ENCODE measurements at places on chromosomes 2 and 18.

GRCh38 chr18:63079114-63079513 is 240.5 kb downstream of the BCL2 start:
- DNase-seq, result no peak

- no peak for DNase-seq
These were observed 85.8 kb upstream of the FAM237A start for GRCh38 chr2:206556357-206556949.

DNA sequence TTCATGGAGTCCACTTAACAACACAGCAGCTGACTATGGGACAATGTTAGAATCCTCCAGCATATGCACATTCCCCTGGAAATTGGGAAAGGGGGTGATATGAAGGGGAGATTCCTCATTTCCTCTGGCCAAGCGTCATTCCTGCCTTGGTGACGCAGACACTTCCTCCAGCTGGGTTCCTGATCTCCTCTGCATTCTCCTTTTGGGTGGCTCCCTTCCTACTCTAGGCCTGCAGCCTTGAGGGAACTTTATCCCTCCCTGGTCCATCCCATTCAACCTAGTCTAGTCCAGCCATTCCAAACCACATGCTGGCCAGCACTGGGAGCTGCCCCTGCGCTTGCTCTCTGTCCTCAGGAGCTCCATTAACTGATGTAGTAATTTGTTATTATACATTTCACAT is 216.8 kb downstream of the VAPA start:
- DNase-seq, result no peak

DNA sequence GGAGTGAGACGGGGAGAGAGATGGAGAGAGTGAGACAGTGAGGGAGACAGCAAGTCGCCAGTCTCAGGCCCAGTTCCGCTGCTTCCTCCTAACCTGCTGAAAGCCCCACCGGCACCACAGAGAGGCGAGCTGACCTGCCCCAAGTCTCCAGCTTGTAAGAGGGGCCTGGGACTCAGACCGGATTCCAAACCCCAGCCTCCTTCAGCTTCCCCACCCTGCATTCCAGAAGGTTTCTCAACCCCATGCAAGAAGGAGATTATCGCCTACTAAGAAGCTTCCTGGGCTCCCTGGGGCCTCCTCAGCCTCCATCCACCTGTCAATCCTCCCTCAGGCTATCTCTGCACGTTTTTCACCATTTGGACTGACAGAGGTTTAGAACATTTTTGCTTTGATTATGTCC is 173.1 kb upstream of the RAB6C start:
- no peak for DNase-seq

GRCh38 chr18:10164271-10165071 is 250.7 kb downstream of the VAPA start:
- DNase-seq, result no peak

GRCh38 chr2:151029406-151030157 is 232.1 kb downstream of the RBM43 start:
- no peak for DNase-seq

- DNase-seq, result no peak
These were observed 33.6 kb upstream of the AP1S3 start for GRCh38 chr2:223870840-223871611.

GRCh38 chr2:119958670-119959268 is 54.1 kb upstream of the EPB41L5 start:
- no peak for DNase-seq

DNA sequence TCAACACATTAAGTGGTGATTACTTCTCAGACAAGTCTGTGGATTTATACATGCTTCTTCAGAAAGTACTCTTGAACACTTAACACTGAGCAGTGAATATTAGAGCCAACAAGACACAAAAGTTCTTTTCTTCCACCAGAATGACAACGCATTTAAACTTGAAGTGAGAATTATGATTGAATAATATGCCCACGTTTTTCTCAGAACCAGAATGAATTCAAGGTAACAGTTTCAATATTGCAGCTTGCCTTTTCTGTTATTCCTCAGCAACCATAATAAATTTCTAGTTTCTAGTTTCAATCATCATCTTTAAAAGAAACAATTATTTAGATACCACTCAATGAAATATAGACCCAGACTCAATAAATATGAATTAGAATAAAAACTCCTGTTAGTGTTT is 547.0 kb downstream of the NUP35 start:
- DNase-seq, result no peak

- DNase-seq, result no peak
These were observed 40.8 kb downstream of the ATOH8 start for GRCh38 chr2:85794491-85795121.

- DNase-seq, result no peak
These were observed 63.5 kb downstream of the MYOM1 start for GRCh38 chr18:3156325-3156640.

DNA sequence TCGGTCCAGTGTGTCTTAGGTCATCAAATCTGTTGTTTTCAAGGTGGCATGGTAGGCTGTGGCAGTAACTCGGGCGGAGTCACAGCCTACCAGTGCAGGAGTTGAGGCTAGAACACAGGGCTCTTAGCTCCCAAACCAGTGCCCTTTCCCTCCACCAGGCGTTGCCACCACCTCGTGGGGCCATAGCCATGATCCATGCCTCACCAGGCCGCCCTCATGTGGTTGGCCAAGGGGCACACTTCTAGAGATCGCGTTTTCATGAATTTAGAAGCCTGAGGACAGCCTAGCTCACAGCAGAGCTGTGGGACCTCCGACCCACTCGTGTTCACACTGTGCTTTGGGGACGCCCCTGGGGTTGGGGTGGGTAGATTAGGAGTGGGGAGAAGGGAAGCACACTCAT is 10.6 kb downstream of the SEC11C start:
- no peak for DNase-seq

GRCh38 chr2:190564838-190565237 is 30.3 kb upstream of the NEMP2 start:
- DNase-seq, result no peak

DNA sequence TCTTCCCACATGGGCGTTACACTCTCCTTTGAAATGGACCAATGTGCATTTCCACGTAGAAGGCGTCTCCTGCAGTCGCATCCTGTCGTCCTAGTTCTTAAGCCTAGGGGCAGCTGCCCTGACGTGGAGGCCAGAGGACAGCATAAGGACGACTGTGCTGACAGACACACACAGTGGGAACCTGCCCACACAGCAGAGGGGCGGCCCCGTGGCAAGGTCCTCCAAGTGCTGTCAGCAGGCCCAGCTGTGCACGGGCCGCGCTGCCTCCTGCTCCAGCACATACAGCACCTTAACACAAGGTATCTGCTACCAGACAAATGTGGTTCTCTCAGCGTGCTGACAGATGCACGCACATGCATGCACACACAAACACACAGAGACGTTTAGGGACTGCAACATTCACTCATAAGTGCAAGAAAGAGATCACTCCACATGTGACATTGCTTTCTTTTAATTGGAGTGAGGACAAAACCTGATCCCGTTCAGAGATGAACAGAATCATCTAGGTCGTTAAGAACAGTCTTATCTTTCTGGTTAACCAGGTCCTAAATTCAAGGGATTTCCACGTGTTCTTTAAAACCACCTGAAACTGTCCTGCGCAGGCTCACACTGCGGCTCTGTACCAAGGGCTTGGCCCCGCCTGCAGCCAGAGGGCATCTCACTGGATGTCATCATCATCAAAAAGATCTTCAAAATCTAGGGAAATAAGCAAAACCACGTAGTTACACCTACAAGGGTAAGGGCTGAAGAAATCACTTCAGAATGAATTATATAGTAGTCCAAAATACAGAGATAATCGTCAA is 5.5 kb downstream of the COPS9 start:
- no peak for DNase-seq

- no peak for DNase-seq
These were observed 93.5 kb upstream of the KIF5C start for GRCh38 chr2:148781544-148781943.

Data from stimulated activated CD8-positive, alpha-beta memory T cell treated with anti-CD3 and anti-CD28 coated beads, Interleukin-12 subunit alpha, Interleukin-12 subunit beta, amount 100 ng/mL, for 1 hour (primary cell).